Suppressor macrophage treated with lipopolysaccharide for 4 hours (primary cell): ENCODE measurements at places on chromosomes 11 and 22.

DNA sequence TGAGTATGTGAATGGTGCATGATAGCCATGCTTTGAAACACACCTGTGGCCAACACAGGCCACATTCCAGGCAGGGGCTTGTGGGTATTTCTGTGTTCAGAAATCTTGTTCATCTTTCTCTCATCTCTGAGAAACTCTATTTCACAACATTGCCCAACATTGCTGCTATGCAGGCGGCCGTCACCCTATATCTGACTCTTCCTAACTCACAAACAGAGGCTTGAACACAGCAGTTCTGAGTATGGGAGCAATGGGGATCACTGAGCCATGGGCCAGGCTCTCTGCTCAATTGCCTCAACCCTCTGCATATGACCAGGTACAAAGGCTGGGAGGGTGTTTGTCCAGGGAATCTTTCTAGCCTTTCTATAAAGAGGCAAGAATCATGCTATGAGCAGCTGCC, 259.9 kb downstream of the BUD13 start:
- DNase-seq, result no peak

GRCh38 chr11:83192606-83193245, 786 bp upstream of the ANKRD42 start:
- peak; percentile 33 for DNase-seq

DNA sequence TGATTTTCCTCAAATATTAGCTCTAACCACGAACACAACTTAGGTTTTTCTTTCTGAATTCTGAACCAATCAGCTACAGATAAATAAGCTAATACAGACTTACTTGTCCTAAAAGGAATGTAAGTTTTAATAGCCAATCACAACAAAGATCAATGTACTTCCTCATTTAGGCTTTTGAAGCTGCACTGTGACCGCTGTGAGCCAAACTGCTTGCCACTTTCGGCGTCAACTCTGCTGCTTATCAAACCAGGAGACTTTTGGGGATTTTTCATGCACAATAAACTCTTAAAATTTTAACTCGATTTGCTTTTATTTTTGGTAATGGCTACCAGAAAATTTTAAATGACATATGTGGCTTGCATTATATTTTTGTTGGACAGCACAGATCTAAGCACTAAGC, 92.5 kb downstream of the TMPRSS5 start:
- DNase-seq, result peak; percentile 46

- no peak for DNase-seq
Measured at GRCh38 chr22:20964799-20965103, 2.3 kb upstream of the AIFM3 start.

DNA sequence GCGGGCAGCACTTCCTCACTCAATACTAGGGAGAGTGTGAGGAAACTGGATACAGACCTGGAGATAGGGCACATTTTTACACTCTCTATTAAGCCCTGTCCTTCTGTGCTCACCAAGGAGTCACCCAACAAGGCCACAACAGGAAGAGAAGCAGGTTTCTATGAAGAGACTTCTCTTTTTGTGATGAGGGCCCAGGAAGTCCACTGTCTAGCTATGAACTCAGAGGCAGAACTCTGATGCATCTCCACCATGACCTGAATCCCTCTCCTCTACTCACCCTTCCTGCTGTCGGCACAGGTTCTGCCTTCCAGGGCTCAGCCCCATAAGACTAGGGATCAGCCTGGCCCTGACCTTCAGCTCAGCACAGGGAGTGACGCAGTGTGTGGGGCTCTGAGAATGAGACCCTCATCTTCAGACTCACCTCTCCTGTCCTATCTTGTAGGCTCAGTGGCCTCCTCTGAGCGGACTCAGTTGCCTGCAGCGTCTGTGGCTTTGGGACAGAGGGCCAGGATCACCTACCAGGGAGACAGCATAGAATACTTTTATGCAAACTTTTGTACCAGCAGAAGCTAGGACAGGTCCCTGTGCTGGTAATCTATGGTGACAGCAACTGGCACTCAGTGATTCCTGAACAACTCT, 49.3 kb upstream of the IGLL5 start:
- DNase-seq, result peak; percentile 50
